CD14-positive monocyte (primary cell): ENCODE measurements at places on chromosomes 12 and 14.

GRCh38 chr14:105848570-105848969 is 322.2 kb downstream of the TMEM121 start:
- DNase-seq, result no peak

- DNase-seq, result no peak
Observed at GRCh38 chr12:117890137-117890536, 78.7 kb downstream of the KSR2 start.

- peak; percentile 83 for DNase-seq
Observed at GRCh38 chr12:96241846-96242256, 47.7 kb downstream of the ELK3 start.

GRCh38 chr14:74552623-74553022 is 59.1 kb downstream of the ISCA2 start:
- DNase-seq, result no peak

GRCh38 chr12:25843976-25844375 is 114.5 kb upstream of the RASSF8 start:
- no peak for DNase-seq
